ENCODE measurements at places on chromosomes 6 and 20. TPM values are rescaled to one million over a fixed set of nuclear protein-coding genes. Genes with fewer than 3 reads are reported as not detected.

DNA sequence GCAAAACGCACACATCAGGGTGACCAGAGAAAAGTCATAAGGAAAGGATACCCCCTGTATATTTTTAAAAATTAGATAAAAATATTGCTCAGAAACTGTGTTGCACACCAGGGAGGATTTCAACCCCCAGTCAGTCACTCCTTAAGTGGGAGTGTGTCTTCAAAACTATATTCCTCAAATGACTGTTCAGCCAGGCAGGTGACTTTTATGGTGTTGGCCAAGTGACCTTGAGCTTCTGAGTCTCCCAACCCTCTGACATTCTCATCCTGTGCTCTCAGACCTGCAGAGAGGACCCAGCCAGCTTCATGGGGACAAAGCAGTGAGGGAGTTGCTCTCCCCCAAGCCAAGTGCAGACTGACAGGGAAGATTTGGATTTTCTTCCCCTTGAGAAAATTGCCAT, 311.9 kb upstream of the JARID2 start:
- DNase-seq, result no peak

The SYCP2L gene
- total RNA-seq, result 0.25 TPM

DNA sequence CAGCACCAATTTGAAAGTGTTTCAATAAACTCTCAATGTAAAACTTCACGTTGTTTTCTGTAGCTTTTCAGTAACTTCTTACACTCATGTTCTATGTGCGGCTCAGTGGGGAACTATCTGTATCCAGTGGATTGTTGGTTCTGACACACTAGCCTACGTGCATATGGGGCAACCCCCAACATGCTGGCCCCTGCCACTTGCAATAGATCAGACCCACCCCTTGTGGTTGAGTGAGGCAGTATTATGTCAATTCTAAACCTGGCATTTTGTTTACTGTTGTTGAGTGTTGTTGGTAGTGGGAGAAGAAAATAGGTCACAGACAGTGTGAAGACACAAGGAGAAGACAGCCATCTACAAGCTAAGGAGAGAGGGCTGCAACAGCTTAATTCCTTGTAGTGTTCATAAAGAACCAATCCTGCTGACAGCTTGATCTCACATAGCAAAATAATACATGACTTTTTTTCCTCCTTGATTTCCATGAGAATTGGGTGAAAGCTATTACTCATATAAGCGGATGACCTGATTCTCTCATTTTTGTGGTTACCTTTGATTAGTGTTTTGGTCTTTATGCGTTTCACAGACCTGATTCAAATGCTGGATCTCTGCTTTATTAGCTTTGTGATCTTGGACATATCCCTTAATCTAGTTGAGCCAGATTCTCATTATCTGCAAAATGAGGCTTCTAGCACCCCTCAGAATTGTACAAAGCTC, 320.4 kb downstream of the LAMA2 start:
- no peak for DNase-seq

The TSPO2 gene
- total RNA-seq, result not detected

GRCh38 chr6:5522147-5522546, 260.8 kb downstream of the FARS2 start:
- DNase-seq, result no peak

The VAPB gene
- total RNA-seq, result 59.9 TPM

DNA sequence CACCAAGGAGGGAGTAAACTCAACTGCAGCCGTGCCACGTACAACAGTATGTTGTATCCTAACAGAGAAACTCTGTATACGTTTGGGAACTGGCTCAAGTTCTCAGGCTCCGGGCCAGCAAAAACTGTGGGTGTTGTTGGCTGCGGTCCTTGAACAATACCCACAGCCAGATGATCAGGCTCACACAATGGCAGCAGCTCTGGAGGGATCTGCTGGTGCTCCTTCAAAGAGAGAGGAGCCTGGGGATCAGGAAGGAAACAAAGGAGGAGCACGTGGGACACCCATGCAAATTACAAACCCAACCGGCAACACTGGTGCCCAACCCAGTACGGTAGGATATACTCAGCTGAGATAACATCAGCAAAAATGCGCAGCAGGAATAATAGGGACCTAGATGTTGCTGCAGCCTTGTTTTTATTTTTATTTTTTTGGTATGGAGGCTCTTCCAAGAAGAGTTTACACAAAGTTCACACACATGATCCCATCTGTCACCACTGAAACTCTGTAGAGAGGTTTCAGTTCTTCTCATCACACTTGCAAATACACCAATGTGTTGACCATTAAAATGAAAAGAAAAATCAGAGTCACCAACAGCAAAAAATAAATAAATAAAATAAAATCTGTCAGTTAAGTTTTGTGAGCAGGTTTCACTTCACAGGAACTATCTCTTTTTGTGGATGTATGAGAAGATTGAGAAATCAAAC, 41.2 kb upstream of the PDE10A start:
- DNase-seq, result no peak

DNA sequence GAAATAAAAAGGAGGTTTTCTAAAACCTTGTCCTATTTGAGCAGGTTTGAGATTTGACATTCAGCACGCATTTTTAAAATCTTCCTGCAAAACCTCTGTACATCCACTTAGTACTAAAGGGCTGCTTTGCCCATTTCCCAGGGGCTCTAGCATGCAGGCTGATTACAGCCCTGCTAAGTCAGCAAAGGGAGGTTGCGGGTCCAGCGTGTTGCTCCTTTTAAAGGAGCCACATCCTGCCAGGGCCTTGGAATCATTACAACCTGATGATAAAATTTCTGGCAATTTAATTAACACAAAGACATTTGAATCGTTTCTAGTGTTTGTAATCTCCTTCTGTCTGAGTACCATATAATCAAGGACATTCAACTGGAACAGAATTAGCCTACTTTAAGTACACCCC, 455.1 kb upstream of the CITED2 start:
- no peak for DNase-seq

The MKKS gene
- total RNA-seq, result 19.2 TPM

GRCh38 chr6:106440546-106440945, 80.0 kb downstream of the CRYBG1 start:
- DNase-seq, result no peak

DNA sequence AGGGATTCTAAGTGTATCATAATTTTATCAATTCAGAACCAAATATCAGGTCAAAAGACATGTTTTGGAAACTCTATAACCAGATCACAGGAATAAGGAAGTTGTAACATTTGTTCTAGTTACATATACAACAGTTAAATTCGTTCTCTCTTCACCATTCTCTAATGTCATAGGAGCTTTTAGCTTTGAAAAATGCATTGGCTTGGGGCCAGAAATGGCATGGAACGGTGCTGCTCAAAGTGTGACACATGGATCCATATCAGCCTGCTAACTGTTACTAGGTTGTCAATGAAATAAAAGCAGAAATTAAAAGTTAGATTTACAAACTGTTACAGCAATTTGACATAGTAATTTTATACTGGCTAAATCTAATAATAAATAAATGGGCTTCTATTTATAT, 120.3 kb downstream of the LCA5 start:
- DNase-seq, result no peak

The OTOR gene
- total RNA-seq, result not detected

The SLC17A3 gene
- not detected for total RNA-seq

The TAGAP gene
- total RNA-seq, result 2.1 TPM

The TRIM31 gene
- not detected for total RNA-seq

The TINAG gene
- total RNA-seq, result 0.47 TPM

The FAM229B gene
- 62.8 TPM for total RNA-seq

- no peak for DNase-seq
Measured at GRCh38 chr6:25218346-25218745, 60.8 kb upstream of the CARMIL1 start.

The GSTA2 gene
- total RNA-seq, result not detected

The NRSN1 gene
- total RNA-seq, result not detected

GRCh38 chr6:71524201-71524600, 235.6 kb downstream of the OGFRL1 start:
- no peak for DNase-seq

DNA sequence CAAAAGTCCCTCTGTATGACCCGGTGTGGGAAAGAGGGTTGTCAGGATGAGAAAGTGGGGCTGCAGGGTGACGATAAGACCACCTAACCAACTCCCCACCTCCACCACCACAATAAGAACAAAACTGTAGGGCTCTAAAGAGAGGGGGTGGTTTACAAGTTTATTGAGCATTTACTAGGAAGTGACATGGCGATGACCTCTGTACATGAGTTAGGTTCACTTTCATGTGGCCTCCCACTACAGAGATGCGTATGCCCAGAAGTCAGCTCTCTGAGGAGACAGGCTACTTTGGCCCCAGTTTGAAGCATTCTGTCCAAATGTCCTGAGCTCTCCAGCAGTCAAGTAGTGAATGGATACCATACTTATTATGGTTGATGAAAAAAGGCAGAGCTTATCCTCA, 28.7 kb upstream of the PI16 start:
- no peak for DNase-seq

- no peak for DNase-seq
Measured at GRCh38 chr6:135251498-135252441, 70.7 kb downstream of the MYB start.

DNA sequence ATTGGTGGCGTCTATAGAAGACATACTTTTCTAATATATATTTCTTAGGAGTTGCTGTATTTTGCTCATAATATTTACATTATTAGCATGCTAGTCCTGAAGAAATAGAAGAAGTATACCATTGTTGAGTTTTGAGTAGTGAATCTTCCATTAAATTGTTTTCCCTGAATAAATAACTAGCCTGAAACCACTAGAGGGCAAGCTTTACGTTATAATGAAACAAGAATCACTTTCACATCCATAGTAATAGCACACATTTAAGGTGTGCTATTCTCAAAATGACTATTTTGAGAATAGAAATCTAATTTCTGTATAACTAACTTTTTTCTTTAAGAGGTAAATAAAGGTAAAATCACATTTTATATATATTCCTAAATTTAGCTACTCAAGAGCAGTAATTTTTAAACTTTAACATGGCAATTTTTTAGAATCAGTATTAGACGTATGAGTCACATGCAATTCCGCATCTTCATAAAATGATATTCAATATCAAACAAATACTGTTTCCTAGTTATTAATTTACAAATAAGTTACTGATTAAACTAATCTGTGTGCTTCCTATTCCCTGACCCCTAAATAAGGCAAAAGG, 213.2 kb upstream of the MANEA start:
- DNase-seq, result no peak

GRCh38 chr6:145540741-145541140, 194.6 kb downstream of the EPM2A start:
- no peak for DNase-seq

The CFAP61 gene
- 56.5 TPM for total RNA-seq

The DDAH2 gene
- 52.5 TPM for total RNA-seq

The ETV7 gene
- not detected for total RNA-seq

The C20orf141 gene
- total RNA-seq, result not detected

The BPIFB2 gene
- total RNA-seq, result not detected

DNA sequence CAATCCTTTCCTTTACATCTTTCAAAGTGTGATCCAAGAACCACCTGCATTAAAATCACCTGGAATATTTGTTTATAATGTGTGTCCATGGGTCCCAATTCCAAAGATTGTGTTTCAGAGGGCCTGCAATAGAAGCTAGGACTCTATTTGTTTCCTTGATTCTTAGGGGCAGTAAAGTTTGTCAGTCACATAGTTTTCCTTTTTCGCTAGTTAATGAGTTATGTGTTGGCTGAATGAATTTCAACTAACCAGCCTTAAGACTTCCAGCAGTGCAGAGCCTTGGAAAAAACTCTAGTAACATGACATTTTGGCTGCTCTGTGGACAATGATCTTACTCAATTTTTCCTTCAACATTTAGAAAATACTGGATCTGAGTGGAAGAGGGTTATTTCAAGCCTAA, 11.3 kb downstream of the FAM217A start:
- no peak for DNase-seq

GRCh38 chr6:16540804-16541752, 220.2 kb downstream of the ATXN1 start:
- peak; percentile 29 for DNase-seq

- DNase-seq, result peak; percentile 67
Measured at GRCh38 chr6:36627801-36628246, 33.7 kb downstream of the SRSF3 start.

- no peak for DNase-seq
Measured at GRCh38 chr6:168098431-168098861, 19.4 kb upstream of the FRMD1 start.

- no peak for DNase-seq
Measured at GRCh38 chr6:143224516-143224915, 163.8 kb downstream of the AIG1 start.

DNA sequence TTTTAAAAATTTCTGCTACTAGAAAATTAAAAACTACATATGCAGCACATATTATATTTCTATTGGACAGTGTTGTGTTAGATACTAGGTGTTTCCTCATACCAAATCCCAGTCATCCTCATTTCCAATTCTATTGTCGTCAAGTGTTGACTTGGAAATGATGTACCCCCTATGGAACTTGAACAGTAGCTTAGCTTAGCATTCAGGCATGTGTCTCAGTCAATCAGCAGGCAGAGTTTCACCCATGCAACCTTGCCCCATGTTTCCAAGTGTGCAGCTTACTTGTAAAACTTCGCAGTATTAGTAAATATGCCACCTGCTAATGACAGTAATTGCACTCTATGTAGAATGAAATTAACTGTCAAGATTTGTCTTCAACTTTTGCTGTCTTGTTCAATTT, 59.5 kb downstream of the SAMD3 start:
- no peak for DNase-seq

GRCh38 chr6:165118736-165119135, 190.7 kb downstream of the C6orf118 start:
- no peak for DNase-seq

DNA sequence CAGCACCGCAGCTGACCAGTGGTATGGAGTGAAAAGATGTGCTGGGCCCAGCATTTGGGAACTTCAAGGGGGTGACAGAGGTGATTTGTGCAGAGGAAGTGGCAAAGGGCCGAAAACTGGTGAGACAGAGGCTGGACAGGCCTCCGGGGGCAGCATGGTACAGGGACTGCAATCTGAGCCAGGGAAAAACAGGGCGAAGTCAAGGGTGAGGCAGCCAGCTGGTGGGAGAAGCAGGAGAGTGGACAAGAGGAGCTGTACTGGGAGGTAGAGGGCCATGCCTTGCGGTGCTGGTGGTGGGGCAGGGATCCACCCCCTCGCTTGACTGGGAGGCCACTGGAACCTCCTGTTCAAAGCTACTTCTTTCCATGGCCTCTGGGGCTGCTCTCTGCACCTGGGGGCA, 7.3 kb upstream of the GFRA4 start:
- no peak for DNase-seq

The CCN6 gene
- not detected for total RNA-seq

GRCh38 chr20:3994125-3994524, 21.2 kb downstream of the RNF24 start:
- DNase-seq, result no peak

DNA sequence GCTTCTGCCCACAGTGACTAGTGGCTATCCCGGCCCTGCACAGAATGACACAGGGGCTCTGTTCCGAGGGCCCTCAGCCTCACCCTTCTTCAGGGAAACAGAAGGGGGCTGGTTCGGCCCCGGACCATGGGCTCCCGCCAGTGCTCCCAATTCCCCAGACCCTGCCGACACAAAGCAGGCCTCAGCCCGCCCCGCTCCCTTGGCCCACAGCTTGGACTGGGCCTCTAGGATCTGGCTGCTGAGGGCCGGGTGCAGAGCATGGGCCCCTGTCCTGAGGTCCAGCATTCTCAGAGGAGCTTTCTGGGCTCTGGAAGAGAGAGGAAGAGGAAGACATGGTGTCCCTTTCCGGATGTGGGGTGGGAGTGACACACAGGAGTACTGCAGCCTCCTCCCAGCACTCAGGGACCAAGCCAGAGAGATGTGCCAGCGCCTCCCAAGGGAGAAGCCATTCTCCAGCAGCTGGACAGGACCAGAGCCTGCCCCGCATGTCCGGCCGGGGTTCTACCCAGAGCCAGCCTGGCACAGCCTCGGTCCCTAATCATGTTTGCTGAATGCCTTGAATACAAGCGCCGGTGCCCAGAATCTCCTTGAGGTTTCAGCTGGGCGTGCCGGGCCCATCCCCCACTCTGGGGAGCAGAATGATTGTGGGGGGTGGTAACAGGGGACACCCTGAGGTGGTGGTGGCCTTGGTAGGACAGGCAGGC, 23.9 kb downstream of the C20orf203 start:
- DNase-seq, result no peak

Measured in heart right ventricle (tissue), 16 donors.